DND-41 (cell line): ENCODE measurements at places on chromosomes 16 and 17.

GRCh38 chr16:85986931-85987749 lies 88.2 kb downstream of the IRF8 start:
- H3K4me1 ChIP-seq = no peaks in the 10 kb centered on the region
- no peaks in the 10 kb centered on the region for H3K36me3 ChIP-seq
- no peak overlapping the region for H3K27ac ChIP-seq
- DNase-seq = peak; percentile 28

- no peaks in the 10 kb centered on the region for H3K4me1 ChIP-seq
- H3K27me3 ChIP-seq = no peaks in the 10 kb centered on the region
- DNase-seq = no peak
- no peaks in the 10 kb centered on the region for H3K36me3 ChIP-seq
Measured at GRCh38 chr17:16923097-16923903, 48.6 kb downstream of the TNFRSF13B start.

DNA sequence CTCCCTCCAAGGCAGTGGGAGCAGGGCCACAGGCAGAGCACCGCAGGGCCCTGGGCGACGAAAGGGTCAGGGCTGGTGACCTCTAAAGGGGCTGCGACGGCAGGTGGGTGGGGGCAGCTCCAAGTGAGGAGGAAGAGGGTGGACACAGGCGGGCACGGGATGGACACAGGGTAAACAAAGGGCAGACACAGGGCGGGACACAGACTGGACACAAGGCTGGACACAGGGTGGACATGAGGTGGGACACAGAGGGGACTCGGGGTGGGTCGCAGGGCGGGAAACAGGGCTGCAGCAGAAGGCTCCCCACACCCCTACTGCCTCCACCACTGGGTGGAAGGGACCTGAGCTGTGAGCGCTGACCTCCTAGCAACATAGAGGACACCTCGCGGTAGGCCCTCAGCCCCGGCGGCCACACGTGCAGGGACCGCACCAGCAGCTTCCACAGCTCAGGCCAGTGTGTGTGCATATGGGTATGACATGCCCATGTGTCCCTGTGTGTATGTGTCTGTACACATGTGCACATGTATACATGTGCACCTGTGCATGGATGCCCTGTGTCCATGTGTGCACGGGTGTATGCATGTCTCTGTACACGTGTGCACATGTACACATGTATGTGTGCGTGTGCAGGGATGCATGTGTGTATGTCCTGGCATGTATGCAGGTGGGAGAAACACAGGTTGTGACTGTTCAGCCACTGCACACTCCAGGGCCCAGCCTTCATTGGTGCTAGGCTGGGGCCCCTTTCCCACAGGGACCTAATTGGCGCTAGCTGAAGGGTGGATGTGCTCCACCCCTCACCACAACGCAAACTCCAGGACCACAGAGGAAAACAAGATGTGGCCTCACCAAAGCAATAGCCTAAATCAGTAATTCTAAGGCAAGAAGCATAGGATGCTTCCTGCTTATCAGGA lies 7.6 kb downstream of the LMF1 start:
- H3K27me3 ChIP-seq = no peaks in the 10 kb centered on the region
- H3K36me3 ChIP-seq = peaks cover 32% of the 10 kb centered on the region
- no peak overlapping the region for H3K4me3 ChIP-seq

- DNase-seq = no peak
- no peak overlapping the region for H3K27ac ChIP-seq
- H3K4me3 ChIP-seq = no peak overlapping the region
- peaks cover 34% of the 10 kb centered on the region for H3K36me3 ChIP-seq
Measured at GRCh38 chr16:24208710-24209109, 47.4 kb upstream of the CACNG3 start.

DNA sequence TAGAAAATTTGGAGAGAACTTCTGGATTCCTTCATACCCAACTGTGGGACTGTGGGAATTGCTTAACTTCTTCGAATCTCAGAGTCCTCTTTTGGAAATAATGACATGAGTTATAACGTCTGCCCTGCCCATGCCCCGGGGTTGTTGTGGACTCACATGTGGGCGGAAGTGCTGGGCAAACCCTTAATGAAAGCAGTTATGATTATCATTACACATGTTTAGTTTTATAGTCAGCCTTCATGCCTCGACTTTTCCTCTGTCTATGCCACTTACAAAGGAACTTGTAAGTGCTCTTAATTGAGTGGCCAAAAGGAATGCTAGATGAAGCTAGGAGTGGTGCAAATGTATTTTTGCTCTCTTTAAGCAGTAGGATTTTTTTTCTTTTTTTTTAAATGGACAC lies 3.9 kb downstream of the KRT27 start:
- peaks cover 14% of the 10 kb centered on the region for H3K27me3 ChIP-seq
- H3K36me3 ChIP-seq = no peaks in the 10 kb centered on the region
- no peak overlapping the region for H3K4me3 ChIP-seq
- DNase-seq = no peak

- no peaks in the 10 kb centered on the region for H3K27me3 ChIP-seq
- no peak overlapping the region for H3K27ac ChIP-seq
- H3K4me3 ChIP-seq = no peak overlapping the region
- peaks cover 10% of the 10 kb centered on the region for H3K36me3 ChIP-seq
- peaks cover 18% of the 10 kb centered on the region for H3K4me1 ChIP-seq
Measured at GRCh38 chr16:70427786-70428177, 11.1 kb downstream of the ST3GAL2 start.

- peaks cover 52% of the 10 kb centered on the region for H3K4me1 ChIP-seq
- H3K27ac ChIP-seq = peak overlapping the region; percentile 95
- H3K4me3 ChIP-seq = peak overlapping the region; percentile 36
- DNase-seq = peak; percentile 86
Measured at GRCh38 chr17:18182978-18183333, 672 bp upstream of the ALKBH5 start.

DNA sequence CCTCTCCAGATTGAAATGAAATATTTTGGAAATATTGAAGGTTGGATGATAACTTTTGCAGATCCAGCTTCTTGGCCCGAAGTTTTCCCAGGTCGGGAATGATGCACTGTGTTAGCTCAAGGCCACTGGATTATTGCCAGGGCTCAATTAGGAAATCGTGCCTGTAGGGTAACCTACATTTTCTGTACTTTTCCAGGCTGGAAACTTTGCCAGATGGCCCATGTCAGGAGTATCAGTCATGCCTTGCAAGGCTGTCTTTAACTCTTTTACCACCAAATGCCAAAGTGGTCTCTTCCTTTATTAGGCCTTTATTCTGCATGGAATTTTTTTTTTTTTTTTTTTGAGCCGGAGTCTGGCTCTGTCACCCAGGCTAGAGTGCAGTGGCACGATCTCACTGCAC lies 8.9 kb upstream of the SEC14L1 start:
- no peak overlapping the region for H3K27ac ChIP-seq
- H3K4me1 ChIP-seq = peaks cover 22% of the 10 kb centered on the region
- no peaks in the 10 kb centered on the region for H3K36me3 ChIP-seq

GRCh38 chr17:47695429-47696376 lies 1.7 kb downstream of the TBKBP1 start:
- no peaks in the 10 kb centered on the region for H3K36me3 ChIP-seq
- no peak overlapping the region for H3K27ac ChIP-seq
- no peak overlapping the region; the same call in 1 of the 2 replicates for H3K4me3 ChIP-seq
- H3K27me3 ChIP-seq = peaks cover 13% of the 10 kb centered on the region
- peaks cover 31% of the 10 kb centered on the region for H3K4me1 ChIP-seq
